NCI-H1092 (cell line): ENCODE measurements at places on chromosomes 2 and 18.

GRCh38 chr2:135676031-135676430 is 65.6 kb upstream of the UBXN4 start:
- DNase-seq, result no peak

- DNase-seq, result no peak
Observed at GRCh38 chr2:16687222-16687621, 21.6 kb upstream of the CYRIA start.

- DNase-seq, result no peak
Observed at GRCh38 chr2:10357193-10358169, 54.8 kb downstream of the HPCAL1 start.

DNA sequence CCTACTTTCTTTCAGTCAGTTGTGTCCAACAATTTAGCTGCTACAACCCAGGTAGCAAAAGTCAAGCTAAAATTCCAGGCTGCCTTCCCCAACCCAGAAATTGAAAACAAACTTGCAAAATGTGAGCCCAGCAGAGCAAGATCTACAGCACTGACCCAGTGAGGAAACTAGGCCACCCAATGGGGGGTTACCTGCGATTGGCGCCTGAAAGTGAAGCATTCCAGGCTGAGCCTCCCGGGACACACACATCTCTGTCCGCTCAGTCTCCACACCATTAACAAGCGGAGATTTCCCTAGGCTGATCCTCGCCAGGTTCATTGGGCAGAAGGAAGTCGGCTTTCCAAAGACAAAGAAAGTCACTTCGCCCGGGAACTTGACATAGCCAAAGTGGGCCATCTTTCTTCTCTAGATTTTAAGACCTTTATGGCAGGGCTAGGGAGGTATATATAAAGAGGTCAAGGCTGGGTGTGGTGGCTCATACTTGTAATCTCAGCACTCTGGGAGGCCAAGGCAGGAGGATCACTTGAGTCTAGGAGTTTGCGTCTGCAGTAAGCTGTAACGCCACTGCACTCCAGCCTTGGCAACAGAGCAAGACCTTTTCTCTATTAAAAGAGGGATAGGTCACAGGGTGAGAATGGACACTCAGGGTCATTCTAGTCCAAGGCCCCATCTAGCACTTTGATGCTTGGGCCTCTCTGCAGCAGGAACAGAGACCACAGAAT is 53.6 kb downstream of the TTC32 start:
- no peak for DNase-seq

DNA sequence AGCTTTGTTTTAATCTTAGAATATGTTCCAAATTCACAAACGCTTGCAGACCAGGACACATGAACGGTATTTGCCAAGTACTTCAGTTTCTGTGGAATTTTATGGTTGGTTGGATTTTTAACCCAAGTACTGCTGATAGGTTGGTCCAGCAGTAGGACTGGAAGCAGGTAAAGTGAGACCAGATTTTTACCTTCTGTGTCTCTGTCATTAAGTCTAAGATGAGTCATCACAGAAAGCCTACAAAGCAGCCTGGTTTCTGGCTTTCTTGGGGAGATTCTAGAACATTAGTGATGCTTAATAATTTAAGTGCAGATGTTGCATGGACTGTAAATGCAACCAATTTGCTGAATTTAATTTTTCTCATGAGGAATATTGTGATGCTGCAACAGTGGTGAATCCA is 100.5 kb downstream of the SCG2 start:
- DNase-seq, result no peak

GRCh38 chr18:40387130-40387787 is 1567.8 kb upstream of the PIK3C3 start:
- no peak for DNase-seq

GRCh38 chr2:42872721-42873120 is 80.3 kb upstream of the HAAO start:
- DNase-seq, result no peak

GRCh38 chr2:232623768-232624765 is 9.3 kb upstream of the EFHD1 start:
- peak; percentile 83 for DNase-seq

DNA sequence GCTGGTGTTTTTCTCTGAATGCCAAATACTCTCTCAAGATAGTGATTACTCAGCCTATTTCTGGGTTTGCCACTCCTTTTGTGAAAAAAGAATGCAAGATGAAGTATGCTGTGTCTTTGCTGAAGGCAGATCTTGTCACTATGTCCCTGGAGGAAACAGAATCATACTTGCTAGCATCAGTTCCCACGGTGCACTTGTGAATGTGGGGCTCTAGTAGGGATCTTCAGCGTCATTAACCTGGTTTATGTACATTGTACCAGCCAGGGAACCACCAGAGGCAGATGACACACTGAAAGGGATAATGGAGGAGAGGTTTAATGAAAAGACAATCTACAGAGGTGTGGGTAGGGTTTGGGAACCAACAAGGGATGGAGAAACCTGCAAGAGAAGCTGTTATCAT is 131.0 kb upstream of the CXCR4 start:
- no peak for DNase-seq

- no peak for DNase-seq
Observed at GRCh38 chr2:98804265-98804650, 73.3 kb upstream of the MGAT4A start.

DNA sequence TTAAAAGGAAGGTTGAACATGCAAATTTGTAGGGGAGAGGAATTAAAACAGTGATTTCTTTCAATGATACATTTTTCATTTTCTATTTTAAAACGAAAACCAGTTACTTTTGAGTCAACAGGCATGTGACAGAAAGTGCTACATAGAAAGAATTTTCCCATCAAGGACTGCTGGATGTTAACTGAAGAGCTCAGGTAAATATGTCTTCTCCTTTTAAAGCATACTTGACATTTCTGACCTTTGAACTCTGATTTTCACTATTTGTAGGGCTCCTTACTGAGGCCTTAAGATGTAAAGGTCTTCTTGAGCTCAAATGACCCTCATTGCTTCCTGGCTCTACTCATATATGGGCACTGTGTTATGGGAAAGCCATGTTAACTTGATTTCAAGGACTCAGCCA is 32.4 kb downstream of the FIGN start:
- DNase-seq, result no peak

DNA sequence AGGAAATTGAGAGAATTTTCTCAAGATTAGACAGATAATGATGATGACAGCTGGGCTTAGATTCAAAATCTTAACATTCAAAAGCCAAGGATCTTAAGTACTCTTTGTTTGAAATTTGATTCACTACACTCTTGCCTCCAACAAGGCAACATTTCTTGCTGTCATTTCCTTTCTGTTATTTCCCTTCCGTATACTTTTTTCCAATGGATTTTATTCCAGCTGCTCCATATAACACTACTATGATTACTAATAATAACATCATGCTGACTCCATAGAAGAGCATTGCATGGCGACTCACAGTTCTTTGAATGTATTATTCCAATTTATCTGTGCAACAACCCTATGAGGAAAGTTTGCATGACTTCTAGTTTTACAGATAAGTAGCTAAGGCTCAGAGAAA is 33.9 kb upstream of the CCDC102B start:
- DNase-seq, result no peak

GRCh38 chr2:102585847-102586404 is 33.4 kb upstream of the SLC9A2 start:
- DNase-seq, result no peak

GRCh38 chr18:68985172-68985820 is 187.4 kb downstream of the CCDC102B start:
- no peak for DNase-seq

DNA sequence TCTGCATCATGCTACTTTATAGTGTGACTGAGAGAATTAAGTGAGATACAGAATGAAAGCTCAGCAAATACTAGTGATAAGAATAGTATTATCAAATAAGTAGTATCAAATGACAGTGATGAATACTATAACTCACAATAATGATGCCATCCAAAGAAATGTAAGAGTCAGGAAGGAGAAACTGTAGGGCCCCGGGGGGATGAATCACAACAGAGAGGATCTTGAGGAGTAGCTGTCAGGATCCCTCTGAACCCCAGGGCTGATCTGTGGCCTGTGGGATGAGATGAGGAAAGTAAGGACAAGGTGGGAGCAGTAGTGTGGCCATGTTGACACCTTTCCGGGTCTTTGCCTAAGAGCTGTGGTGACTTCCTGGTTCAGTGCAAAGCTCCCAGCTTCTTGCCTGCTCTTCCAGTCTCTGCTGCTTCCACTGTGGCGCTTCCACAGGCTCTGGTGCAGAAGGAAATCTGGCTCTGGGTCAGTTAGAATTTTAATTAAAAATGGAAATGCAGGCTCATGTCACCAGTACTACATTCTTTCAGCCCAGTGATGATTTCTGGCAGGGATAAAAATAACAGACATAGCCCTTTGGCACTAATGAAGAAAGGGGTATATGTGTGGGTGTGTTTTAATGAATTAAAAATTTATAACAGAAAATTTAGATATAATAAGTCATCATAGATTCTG is 166.9 kb downstream of the MYO3B start:
- DNase-seq, result no peak

DNA sequence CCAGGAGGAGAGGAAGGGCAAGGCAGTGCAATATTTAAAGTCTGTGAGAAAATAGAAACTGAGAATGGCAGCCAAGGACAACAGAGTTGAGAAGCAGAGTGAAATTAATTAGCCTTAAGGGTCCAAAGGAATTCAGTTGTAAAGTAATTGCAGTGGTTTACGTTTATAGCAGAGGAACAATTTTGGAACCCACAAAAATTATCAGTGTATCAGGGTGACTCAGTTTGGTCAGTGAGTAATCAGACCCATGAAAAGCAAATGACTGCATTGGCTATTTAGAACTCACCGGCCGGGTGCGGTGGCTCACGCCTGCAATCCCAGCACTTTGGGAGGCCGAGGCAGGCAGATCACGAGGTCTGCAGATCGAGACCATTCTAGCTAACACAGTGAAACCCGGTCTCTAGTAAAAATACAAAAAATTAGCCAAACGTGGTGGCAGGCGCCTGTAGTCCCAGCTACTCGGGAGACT is 245.8 kb upstream of the SLC39A10 start:
- DNase-seq, result no peak

GRCh38 chr2:206435742-206436141 is 7.6 kb upstream of the ADAM23 start:
- DNase-seq, result no peak

DNA sequence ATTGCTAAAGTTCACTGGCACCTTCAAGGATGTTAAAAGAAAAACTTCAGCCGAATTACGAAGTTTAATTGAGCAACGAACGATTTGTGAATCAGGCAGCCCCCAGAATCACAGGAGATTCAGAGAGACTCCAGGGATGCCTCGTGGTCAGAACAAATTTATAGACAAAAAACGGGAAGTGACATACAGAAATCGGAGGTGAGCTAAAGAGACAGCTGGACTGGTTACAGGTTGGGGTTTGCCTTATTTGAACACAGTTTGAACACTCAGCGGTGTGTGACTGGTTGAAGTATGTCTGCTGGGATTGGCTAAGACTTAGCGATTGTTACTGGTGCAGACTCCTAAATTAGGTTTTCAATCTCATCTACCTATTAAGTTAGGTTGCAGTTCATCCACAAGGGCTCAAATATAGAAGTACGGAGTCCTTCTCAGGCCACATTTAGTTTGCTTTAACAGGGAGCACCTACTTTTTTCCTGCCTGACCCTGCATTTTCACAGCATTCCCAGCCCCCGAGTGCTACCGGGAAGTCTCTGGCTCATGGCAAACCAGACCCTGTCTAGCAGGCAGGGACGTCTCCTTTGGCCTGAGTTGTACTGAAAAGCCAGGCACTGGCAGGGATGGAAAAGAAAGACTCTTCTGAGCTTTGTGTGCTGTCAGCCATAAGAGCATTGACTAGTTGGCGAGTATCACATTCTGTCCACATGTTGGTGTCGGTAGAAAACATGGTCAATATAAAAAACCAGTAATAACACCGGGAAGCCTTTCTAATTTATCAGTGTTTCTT is 41.1 kb downstream of the CDCA7 start:
- DNase-seq, result no peak

- DNase-seq, result no peak
Observed at GRCh38 chr18:54187372-54187771, 37.1 kb downstream of the MBD2 start.

GRCh38 chr2:204124140-204124750 is 187.7 kb downstream of the ICOS start:
- DNase-seq, result no peak

DNA sequence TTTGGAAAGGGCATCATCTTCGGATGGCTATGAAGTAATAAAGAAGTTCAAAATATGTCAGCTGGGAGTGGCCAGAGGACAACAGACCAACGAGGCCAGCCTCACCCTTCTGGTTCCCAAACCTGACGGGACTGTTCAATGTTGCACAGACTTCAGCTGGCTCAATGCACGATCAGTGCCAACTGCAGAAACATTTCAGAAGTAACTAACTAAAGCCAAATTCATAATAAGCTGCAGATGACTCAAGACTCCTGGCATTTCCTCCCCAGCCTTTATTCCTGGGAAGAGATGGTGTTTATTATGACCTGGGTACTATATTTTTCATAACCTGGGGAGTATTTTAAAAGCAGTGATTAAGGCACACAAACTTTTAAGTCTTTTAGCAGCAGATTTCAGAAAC is 3.8 kb upstream of the ATP6V1C2 start:
- DNase-seq, result no peak

- DNase-seq, result no peak
Observed at GRCh38 chr2:225013425-225014365, 28.6 kb downstream of the DOCK10 start.

- no peak for DNase-seq
Observed at GRCh38 chr2:204673877-204674276, 128.6 kb downstream of the PARD3B start.

- no peak for DNase-seq
Observed at GRCh38 chr2:106867196-106867953, 18.6 kb downstream of the ST6GAL2 start.

DNA sequence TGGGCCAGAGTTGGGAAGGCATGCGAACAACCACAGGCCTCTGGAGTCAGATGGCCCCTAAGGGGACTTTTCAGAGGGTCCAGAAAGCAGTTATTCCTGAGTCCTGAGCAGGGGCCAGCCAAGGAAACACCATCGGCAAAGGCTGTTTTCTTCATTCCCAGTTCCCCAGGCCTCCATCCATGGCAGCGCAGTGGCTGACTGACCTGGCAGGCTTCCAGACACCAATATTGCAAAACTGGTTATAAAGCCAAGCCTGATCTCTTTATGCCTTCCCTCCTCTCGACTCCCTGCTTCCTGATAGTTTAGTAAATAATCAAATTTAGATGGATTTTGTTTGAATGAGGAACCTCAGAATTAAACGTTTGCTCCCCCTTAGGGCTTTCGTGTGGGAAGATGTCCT is 133.4 kb upstream of the ITGA6 start:
- DNase-seq, result peak; percentile 26

- DNase-seq, result peak; percentile 98
Observed at GRCh38 chr18:48139431-48140347, 209.2 kb upstream of the SMAD2 start.

GRCh38 chr18:24683925-24684324 is 223.5 kb downstream of the HRH4 start:
- no peak for DNase-seq

GRCh38 chr2:189927823-189928222 is 134.7 kb downstream of the MSTN start:
- DNase-seq, result no peak

- no peak for DNase-seq
Observed at GRCh38 chr2:45578056-45578843, 32.8 kb downstream of the SRBD1 start.
